ENCODE measurements at places on chromosomes 16 and 17.
A peak's percentile ranks its signal among the peaks of the same experiment; 100 is the strongest.

GRCh38 chr16:56355786-56356275 lies 69.5 kb downstream of the AMFR start:
- DNase-seq = no peak

DNA sequence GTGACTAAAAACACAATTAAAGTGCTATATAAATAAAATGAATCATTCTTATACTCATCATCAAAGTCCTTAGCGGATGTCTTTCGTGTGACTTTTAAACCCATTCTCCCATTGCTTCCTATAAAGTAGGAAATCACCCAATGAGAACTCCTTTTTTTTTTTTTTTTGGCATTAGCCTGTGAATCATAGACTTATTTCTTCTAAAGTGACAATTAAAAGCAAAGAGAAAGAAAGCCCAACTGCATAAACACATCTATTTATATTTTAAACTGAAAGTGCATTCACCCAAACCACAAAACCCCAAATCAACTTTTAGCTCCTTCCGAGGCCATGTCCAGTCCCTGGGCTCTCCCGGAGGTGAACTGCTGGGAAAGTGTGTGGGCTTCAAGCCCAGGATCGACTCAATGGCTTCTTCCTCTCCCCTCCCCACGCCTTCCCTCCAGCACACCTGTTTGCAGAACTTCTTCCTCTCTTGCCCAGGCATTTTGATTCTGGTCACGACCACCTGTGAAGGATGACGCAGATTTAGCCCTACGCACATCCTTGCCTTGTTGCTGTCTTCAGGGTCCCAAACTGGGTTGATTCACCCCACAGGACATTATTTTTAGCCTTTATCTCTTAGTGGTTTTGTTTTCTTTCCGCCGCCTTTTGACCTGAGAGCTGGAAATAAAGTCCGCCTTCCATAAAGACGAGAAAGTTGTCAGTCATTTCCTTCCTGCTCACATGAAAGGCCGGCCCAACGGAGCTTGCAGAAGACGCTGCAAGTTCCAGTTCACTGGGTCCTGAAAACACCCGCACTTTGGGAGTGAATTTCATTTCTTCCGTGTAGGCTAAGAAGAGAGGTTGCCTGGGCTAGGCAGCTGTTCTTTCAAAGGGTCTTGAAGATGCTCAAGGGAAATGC lies 166.8 kb downstream of the MAP2K6 start:
- DNase-seq = no peak

GRCh38 chr17:50451943-50452629 lies 16.6 kb downstream of the CHAD start:
- DNase-seq = no peak

DNA sequence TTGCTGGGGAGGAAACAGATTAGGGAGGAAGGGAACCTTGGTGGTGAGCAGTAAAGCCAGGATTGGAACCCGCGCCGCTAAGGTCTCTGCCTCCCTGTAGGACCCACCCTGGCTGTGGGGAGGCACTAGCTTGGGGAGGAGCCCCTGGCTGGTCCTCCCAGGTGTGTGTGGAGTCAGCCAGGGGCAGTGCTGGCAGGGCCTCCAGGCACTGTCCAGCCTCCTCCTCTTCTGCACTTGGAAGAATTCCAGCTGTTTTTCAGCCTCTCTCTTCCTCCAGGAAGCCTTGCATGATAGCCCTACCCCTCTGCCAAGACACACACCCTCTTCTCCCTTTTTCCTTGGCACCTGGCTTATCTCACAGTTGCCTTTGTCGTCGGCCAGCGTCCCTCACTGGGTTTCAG lies 34.8 kb downstream of the TMEM235 start:
- DNase-seq = no peak

- DNase-seq = no peak
These were observed 15.3 kb downstream of the MLYCD start for GRCh38 chr16:83914091-83914710.

GRCh38 chr17:31321966-31322365 lies 544 bp upstream of the EVI2A start:
- no peak for DNase-seq

DNA sequence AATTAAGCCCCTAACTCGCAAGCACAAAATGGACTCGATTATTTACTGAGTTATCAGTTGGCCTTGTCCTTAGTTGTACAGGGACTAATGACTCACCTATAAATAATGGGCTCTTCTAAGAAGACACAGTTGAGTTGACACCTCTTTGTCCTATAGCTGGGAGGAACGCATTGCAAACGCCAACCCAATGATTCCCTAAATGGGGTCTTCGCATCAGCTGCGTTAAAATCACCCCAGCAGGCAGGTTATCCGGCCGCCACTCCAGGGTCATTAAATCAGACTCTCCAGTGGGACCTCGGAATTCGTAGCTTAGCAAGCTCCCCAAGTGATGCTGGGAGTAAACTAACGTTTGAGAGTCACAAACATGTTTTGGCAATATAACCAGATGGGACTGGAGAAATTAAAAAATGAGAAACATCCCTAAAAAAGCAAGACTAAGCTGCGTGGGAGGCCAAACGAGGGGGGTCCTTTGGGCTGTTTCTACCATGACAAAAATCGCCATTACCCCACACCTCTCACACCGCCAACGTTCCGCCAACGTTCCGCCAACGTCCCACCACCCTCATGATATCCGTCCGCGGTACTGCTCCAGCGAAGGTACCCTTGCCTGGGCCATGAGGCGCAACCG lies 932 bp upstream of the NFE2L1 start:
- peak; percentile 23 for DNase-seq

- DNase-seq = no peak
These were observed 9.0 kb downstream of the EMP2 start for GRCh38 chr16:10571354-10571753.

DNA sequence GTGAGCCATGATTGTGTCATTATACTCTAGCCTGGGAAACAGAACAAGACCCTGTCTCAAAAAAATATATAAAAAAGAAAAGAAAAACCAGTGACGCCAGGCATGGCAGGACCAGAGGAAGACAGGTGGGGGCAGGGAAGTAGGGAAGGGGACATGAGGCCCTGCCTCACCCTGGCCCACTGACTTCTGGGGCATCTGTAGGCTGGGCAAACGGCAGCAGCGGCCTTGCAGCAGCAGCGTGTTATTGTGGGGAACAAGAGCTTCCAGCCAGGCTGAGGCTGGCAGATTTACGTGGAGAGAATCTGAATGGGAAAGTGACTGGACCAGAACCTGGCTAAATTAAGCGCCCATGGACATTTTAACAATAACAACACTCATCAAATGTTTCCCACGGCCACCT lies 19.4 kb downstream of the CMTM4 start:
- DNase-seq = no peak

DNA sequence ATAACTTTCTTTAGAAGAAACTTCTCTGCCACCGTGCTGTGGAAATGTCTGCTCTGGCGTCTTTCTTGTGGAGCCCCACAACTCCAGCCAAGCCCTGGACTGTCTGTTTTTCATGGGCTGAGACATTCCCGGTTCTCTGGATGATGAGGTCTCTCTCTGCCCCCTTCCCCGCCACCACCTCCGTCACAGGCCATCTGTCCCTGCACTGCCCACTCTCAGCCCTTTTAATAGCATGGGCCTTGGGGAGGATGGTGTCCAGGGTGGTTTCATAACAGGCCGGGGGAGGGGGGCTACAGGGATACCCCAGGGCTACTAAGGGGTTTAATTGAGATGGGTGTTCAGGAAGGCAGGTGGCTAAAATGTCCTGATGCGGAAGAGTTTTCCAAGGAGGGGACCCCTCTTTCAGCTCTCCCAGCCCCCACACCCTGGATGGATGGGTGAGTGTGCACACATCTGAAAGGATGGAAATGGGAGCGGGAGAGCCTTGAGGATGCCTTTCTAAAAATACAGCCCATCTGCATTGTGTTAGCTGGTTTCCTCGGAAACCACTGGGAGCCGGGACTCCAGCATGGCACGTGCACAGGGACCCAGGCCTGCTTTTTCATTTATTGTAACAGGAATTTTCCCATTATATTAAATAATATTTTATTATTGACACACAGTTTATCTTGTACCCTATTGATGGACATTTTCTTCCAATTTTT lies 14.6 kb upstream of the NDRG4 start:
- no peak for DNase-seq

- peak; percentile 4 for DNase-seq
These were observed 81.8 kb downstream of the CPPED1 start for GRCh38 chr16:12721841-12722421.

GRCh38 chr16:66099306-66099705 lies 267.2 kb upstream of the CDH5 start:
- no peak for DNase-seq

DNA sequence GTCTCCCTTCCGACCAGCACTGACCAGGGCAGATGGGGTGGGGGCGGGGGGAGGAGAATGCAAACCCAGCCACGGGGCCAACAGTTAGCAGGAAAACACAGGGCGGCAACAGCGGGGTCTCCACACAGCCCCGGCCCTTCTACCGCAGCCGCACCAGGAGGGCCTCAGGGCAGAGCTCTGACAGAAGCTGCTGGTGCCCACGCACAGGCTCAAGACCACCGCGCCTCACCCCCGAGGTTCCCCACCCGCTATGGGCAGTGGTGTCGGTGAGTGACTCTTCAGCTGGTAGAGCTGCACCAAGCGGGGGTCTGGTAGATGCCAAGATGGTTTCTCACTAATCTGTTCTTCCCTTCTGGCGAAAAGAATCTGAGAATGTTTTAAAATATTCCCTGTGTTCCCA lies 16.1 kb downstream of the HAGH start:
- no peak for DNase-seq

DNA sequence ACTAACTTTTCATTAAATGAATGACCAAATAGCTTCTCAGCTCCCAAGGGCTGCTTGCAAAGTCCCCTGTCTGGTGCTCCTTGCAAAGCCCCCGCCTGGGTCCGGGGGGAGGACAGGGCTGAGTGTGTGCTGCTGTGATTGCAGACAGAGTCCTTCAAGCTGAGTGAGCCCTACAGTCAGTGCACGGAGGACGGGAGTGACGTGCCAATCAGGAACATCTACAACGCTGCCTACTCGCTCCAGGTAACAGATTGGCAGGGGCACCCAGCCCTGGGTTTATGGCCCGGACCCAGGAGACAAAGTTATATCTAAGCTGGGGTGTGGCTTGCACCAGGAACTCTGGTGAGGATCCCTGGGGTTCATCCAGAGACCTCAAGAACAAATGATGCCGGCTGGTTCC lies 27.1 kb downstream of the SCNN1G start:
- no peak for DNase-seq

DNA sequence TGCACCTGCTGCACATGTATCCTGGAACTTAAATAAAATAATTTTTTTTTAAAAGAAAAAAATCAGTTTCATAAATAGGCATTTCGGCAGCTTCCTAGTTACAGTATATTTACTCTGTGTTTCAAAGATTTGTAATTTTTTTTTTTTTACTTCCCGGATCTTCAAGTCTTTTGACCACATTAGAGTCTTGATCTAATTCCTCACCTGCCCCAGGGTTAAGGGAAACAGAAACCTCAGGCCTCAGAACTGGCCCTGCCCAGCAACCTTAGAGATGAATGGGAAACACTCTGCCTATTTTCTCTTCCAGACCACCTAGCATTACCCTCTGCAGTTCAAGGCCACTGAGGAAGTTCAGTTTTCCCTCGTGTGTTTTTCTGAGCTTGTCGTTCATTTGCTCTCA lies 304.0 kb downstream of the MAF start:
- no peak for DNase-seq

DNA sequence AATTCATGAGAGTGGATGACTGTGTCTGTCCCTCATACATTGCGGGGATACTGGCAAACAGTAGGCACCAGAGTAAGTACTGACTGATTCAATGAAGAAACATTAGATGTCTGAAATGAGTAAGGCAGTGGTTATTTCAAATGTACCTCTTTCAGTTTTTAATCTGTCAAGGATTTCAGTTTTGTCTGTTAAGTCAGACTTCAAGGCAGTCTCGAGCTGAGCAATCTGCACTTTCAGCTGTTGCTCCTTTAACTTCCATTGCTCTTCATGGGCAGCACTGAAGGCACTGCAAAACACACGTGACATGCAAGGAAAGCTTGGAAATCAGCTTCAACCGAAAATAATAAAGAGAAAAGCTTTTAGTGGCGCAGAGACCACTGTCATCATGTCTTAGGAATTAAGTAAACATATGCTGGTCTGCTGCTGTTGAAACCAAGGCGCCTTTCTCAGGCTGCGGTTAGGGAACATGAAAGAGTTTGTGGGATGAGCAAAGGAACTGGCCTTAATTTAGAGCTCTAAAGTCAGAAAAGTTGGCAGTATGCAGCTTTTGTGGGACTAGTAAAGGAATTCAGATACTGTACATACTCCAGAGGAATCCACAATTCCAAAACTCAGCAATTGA lies 38.8 kb downstream of the RPGRIP1L start:
- DNase-seq = no peak

GRCh38 chr16:55565086-55565485 lies 1.4 kb upstream of the CAPNS2 start:
- no peak for DNase-seq

DNA sequence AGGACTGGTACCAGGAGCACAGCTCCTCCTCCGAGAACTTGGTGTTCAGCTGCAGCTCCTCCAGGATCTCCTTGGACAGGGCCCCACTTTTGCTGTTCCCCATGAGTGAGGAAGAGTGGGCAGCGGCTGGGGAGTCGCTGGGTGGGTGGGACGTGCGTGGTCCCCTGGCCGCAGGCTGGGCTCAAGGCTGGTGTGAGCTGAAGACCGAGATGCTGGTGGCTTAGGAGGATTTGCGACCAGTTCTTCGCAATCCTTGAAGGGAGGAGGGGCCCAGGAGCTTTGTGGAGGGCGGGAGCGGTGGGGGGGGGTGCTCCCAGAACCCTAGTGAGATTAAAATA lies at the start of gene RCVRN:
Gene RCVRN, minus strand, starts transcription at position 194 of the 338 bp plus-strand sequence. Its CDS starts 91 bp downstream, at position 103.
- DNase-seq = no peak

DNA sequence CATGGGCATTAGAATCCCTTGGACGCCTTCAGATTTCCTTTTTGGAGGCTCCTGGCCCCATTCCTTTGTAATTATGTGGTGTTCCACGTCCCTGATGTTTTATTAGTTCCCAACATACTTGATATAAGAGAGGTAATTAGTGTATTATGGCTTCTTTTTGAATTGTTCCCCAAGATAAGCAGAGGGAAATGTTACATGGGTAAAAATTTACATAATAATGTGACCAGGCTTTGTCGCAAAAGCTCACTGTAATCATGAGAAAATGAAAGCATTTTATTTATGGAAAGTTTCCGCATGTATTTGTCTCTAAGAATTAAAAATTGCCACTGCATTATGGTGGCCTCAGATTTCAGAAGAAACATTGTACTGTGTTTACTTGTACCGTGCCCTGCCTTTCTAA lies 177.8 kb downstream of the PRKCA start:
- DNase-seq = no peak

- DNase-seq = no peak
These were observed 17.8 kb downstream of the OSBPL7 start for GRCh38 chr17:47803751-47804150.

DNA sequence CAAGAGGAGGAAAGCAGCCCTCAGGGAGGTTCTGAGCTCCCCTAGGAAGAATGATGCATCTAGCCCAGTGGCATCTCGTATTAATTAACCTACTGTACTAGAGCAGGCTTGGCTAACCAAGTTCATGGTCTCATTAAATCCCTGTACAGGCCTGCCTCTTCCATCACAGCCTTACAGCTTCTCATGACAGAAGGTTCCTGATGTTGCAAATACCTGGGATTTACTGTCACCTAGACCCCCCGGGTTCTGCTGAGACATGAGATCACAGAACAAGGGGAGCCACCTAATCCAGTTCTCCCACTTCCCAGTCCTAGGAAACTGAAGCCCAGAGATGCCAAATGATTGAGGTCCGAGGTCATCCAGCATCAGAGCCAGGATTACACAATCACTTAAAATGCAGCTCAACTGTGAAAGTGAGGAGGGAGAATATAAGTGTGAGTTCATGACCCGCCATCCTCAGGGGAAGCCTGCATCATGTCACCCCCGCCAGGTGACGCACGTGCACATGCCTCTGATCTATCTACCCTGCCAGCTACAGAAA lies 23.9 kb downstream of the ACLY start:
- no peak for DNase-seq

- DNase-seq = no peak
These were observed 221.1 kb upstream of the GSE1 start for GRCh38 chr16:85391769-85392583.

Measured in NCI-H146 (cell line).